ENCODE measurements at places on chromosomes 1 and 21.
A peak's percentile ranks its signal among the peaks of the same experiment; 100 is the strongest.

- DNase-seq: no peak
Observed at GRCh38 chr1:226945858-226946245, 5.8 kb downstream of the COQ8A start.

GRCh38 chr1:201724766-201725118, 104.2 kb upstream of the IPO9 start:
- no peak for DNase-seq

- no peak for DNase-seq
Observed at GRCh38 chr1:154714638-154715037, 106.7 kb upstream of the ADAR start.

GRCh38 chr1:47771751-47772150, 225.4 kb downstream of the TRABD2B start:
- no peak for DNase-seq

DNA sequence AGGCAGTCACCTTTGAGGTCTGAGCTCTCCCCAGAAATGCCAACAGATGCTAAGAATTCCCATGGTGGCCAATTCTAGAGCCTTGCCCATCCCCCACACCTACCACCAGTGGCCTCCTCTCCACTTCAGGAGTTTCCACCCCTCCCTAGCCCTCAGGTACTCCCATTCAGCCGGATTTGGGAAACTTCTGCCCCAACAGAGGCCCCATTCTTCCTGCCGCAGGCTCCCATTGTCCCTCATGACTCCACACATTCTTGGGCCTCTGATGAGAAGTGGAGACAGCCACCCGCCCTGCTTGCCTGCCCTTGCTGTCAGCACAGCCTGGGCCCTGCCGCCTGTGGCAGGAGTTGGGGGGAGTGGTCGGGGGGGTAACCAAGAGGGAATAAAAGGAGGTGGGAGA, 4.6 kb downstream of the BLACAT1 start:
- DNase-seq: no peak

DNA sequence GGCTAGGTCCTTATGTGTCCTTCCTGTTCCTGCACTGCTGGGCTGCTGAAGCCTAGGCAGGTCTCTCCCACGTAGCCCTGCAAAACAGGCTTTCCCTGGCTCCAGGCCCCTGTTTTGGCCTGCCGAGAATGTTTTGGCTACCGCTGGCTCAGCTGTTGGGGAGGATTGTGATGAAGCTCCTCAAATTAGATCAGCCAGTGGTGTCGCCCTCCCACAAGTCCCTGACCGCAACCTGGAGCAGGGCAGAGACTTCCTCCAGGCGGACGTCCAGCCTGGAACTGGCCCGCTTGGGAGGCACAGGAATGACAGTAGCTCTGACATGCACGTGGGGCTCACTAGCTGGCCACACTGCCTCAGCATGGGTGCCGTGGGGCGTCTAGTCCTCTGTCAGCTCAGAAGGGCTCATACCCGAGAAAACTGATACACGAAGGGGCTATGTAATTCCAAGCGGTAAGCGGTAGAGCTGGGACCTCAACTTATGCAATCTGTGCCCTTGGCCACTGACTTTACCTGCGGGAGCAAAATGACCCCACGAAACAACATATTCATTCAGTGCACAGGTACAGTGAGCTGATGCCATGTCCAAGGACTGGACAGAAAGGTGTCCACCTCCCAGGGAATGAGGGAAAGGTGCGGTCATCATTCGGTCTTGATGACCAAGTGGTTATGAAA, 26.6 kb downstream of the DHRS3 start:
- DNase-seq: no peak

DNA sequence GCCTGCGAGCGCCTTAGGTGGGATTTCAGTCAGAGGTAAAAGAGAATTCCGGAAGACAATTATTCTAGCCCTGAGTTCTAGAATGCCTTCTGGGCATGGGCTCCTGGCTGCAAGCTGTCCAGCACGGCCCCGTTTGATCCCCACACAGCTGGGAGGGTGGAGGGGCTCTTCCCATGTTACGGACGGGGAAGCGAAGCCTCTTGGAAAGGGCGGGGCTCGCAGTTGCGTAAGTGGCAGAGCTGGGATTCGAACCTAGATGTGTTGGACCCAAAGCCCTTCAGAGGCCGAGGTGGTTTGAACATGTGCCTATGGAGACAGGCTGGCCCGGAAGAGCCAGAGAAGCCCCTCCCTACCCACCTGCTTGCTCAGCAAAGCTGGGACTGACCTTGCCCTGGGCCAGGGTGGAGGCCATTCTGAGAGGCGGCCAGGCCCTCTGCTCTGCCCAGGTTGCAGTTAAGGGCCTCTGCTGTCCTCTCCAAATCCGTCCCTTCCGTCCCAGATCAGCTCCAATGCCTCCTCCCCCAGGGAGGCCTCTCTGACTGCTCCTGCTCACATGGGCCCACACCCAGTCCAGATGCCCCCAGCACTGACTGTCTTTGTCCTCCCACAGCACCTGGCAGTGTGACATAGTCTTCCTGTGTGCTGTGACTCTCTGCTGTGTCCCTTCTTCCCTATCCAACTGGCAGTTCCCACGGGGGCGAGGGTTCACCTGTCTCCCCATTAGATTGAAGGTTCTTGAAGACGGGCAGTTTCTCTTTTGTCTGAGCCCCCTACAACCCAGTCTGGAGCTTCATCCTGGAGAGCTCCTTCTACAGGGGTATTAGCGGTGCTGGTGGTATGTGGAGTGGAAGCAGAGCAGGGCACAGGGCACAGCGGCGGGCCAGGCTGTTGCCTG, 1.2 kb upstream of the HSPB7 start:
- DNase-seq: no peak

- peak; percentile 73 for DNase-seq
Observed at GRCh38 chr1:70090875-70091274, 114.5 kb downstream of the LRRC40 start.

DNA sequence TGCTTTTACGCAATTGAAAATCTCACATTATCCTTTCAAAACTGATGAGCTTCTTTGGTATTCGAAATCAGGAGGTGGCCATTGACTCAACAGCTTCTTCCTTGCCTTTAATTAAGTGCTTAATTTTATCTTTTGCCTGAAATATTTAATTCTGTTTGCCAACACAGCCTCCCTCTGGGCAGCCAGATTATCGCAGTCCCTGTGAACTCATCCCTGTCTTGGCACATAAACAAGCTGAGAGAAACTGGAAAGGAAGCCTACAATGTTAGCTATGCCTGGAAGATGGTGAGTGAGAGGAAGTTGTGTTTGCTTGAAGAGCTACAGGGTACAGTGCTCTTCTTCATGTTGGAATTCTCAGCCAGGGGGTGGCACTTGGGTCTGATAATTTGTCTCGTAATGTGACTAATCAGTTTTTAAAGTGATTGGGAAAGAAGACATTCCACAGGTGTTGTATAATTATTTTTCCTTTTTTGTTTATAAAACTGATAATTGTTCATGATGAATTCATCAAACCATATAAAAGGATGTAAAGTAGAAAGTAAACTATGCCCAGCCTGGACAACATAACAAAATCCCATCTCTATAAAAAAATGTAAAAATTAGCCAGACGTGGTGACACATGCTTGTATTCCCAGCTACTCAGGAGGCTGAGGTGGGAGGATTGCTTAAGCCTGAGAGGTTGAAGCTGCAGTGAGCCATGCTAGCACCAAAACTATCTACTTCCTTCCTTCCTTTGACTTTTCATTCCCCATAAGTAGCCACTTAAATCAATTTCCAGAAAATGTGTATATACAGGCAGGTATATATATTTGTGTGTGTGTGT, 90.1 kb upstream of the RAVER2 start:
- DNase-seq: no peak

DNA sequence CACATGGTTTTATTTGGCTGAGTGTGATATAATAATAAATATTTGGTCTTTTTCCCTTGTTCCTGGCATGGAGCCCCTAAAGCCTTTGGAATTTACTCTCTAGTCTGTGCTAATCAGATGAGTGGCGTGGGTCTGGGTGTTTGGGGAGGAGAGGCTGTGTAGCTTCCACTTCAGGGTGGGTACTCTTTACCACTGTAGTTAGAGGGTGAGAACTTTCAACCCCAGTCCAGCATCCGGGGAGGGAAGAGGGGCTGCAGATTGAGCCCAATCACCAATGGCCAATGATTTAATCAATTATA, 20.0 kb downstream of the USP25 start:
- no peak for DNase-seq

GRCh38 chr1:233452724-233453123, 125.2 kb downstream of the MAP3K21 start:
- no peak for DNase-seq

DNA sequence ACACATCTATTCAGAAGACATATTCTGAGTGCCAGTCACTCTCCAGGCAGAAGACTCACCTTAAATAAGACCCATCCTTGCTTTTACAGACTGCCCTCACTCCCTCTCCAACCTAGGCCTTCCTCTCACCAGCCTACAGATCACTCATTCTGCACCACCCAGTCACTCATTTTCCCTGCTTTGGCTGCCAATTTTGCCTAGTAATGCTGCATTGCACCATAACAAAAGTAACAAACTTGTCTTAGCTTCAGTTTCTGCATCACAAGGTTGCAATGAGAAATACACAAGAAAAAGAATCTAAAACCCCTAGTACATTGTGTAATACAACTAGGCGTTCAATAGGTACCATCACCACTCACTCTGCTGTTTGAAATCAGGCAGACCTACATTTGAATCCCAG, 292.4 kb downstream of the PLPP3 start:
- DNase-seq: no peak

- no peak for DNase-seq
Observed at GRCh38 chr1:175390522-175391254, 198.1 kb upstream of the KIAA0040 start.

DNA sequence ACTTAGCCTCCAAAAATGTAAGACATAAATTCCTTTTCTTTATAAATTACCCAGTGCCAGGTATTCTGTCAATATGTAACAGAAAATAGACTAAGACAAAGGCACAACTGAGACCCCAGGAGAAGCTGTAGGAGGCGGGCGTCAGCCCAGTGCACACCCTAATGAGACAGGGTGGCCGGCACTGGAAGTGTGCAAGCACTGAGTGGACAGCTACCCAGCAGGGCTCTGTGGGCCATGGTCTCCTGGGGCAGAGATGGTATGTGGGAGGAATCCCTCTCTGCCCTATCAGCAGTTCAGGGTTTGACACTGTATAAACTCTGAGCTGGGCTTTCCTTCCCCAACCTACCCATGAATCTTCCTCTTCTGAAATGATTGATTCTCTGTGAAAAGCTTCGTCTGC, 139.5 kb downstream of the GLIS1 start:
- DNase-seq: no peak

- no peak for DNase-seq
Observed at GRCh38 chr1:94245747-94246438, 8.5 kb upstream of the ARHGAP29 start.

DNA sequence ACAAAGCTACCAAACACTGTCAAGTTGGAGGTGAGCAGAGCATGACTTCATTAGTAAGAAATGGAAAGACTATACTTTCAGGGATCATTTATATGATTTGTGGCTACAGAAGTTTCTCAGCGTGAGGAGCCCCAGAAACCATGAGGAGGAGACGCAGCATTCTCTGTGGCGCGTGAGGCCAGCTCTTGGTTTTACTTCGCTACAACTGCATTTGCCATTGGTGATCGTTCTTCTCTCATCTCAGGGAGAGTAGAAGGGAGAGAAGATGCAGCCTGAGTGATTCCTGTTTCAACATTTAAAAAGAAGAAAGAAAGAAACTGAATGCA, 94.5 kb upstream of the ATP1A1 start:
- no peak for DNase-seq

DNA sequence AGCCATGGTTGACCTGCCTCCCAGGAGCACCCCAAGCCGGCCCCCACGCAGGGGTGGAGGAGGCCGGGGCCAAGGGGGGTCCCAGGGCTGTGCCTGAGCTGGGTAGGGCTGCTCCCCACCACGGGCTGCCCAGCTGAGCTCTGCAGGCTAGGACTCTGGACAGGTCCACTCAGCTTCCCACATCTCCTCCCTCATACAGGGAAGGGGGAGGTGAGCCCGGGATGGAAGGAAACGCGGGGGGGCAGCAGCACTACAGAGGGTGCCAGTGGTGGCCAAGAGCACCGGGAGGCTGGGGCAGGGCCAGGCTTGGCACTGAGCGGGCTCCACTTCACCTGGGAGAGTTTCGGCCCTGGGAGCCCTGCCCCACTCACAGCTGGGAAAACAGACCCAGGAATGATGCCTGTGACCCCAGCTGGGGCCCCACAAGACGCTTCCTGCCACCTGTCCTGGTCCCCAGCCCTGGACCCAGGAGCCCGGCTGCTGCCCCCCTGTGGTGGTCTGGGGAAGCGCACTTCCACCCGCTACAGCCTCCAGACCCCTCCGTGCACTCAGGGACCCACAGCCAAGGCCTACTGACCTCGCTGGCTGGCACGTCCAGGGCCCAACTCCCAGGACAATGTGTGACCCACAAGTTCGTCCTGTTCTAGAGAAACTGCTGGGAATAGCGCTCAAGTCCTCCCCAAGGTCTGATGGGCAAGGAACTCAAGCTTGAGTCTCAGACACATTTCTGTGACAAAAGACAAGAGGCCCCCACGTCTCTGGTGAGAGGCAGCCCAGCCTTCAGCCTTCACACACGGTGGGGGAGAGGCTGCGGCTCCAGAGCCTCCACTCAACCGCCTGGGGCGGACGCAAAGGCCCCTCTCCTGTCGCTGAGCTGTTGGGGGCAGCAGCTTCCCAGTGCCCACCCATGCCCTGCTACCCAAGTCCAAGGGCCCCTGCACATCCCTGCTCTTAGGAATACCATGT, 3.0 kb downstream of the AURKAIP1 start:
- no peak for DNase-seq

DNA sequence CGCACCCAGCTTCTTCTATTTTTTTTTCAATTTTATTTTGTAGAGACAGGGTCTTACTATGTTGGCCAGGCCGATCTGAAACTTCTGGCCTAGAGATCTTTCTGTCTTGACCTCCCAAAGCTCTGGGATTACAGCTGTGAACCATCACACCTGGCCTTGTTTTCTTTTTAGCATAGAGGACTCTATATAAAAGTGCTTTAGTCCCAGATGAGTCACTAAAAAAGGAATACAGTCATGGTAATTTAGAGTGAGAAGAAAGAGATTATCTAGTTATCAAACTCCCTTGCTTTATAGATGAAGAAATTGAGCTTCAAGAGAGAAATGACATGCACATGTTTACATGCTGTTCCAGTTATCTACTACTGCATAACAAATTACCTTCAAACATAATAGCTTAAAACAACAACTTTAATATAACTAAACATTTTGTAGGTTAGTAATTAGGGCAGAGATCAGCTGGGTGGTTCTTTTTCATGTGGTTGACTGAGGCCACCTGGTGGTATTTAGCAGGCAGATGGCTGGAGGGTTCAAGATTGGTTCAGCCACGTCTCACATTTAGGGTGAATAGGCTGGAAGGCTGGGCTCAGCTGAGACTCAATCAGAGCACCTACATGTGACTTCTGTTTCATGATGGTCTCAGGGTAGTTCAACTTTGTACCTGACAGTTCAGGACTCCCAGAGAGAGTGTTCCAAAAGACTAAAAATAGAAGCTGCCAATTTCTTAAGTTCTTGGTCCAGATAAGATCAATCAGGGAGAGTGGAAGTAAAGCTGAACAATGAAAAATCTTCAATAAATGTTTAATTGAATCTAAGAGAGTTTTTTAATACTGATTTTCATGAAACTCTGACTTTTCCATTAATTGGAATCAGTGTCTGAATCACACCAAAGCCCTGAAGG, 16.9 kb upstream of the MTF2 start:
- DNase-seq: no peak

Data from HS-27A (cell line).